ENCODE measurements at places on chromosomes 7 and 10. TPM values are rescaled to one million over a fixed set of nuclear protein-coding genes. Genes with fewer than 3 reads are reported as not detected.

DNA sequence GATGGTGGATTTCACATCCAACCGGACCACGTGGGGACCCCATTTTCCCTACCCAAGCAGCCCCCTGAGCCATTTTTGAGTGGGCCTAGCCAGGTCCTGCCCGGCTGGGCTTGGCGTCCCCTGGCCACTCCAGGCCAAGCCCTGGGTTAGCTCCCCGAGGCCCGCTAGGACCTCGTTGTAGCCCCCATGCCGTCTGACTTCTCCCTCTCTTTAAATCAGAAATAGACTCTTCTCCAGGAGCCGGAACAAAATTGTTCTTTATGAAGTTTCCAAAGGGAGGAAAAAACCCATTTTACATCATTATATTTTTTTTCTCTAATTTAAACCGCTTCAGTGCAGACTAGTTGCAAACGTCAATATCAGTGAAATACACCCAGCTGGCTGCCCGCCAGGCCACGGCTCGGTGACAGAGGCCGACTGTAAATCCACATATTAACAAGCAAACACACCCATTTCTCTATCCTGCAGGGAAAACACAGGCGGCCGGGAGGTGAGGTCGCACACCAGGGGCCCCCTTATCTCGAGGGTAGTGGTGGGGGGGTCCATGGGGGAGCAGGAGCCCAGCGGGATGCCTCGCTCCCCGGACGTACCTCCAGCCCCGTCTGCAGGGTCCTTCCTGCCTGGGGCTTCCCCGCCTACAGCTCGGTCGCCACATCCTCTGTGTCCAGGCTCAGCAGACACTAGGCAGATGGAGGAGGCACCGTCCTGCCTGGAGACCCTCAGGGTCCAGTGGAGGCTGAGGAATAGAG lies 72.7 kb downstream of the ELFN1 start:
- no peak for DNase-seq

CHST12 gene
- 13.4 TPM for total RNA-seq

SSMEM1 gene
- not detected for total RNA-seq

DNA sequence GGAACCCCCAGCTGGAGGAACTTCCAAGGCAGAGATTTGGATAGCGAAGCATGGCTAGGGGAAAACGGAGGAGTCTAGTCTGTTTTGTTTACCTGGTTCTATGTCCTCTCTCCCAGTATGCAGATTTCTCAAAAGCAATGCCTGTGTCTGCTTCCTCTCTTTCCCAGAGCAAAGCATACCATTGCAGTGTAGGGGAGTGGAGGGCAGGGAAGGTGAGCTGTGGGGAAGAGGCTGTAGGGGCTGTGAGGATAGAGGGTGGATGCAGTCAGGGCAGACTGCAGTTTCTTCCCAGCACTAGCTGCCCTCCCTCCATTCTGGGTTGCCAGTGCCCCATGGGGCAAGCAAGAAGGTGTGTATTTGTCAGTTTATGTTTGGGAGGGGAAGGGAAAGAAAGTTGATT lies 16.9 kb upstream of the TSPAN14 start:
- no peak for DNase-seq

DNA sequence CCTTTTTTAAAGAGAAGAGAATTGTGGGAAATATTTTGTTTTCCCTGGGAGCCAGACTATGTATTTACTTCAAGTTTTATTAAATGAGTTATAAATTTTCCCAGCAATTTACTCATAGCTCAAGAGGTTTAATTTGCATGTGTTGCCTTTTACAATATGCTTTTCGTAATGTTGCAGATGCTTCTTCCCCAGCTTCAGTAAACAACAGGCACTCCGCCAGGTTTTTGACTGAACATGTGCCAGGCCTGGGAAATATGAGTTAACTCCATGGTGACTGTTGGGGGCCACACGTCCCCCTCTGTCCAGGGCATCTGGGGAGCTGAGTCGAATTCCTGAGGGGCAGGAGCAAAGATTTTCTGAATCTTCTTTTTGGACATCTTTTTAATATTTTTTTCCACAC lies 545.7 kb downstream of the LRMDA start:
- no peak for DNase-seq

DNA sequence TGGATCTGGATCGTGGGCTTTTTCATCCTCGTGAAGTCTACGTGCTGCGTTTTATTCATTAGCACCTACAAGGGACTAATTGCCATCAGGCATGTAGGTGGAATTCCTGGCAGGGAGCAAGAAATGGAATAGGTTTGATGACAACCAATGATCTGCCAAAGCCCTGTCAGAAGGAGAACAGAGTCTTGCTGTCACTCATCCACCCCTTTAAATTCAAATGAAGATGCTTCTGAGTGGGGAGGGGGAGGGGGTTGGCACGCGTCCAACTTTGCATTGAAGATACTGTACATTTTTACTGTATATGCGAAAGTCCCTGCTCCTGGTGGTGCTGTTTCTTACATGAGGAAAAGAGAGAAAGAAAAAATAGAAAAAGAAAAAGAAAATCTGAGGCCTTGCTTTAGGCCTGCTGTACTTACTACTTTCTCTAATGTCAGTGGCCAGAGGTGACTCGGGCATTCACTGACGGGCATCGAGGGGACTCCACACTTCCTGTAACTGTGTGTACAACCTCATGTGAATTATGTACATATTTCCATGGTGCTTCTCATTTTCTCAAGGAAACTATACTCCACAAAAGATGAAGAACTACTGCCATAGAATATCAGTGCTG lies 569.1 kb downstream of the INHBA start:
- DNase-seq = no peak

DNA sequence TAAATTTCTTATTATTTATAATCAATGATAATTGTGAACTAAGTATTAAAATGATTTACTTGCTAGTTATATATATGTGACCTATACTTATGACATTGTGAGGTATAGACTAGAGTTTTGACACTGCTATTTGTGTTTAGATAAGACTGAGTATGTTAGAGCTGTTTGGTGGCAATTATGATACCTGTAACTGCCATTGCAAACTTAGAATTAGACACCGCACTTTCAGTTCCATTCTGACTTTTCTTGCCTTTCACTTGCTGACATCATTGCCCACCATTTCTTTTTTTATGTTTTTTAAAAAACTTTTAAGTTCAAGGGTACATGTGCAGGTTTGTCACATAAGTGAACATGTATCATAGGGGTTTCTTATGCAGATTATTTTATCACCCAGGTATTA lies 214.5 kb downstream of the MBL2 start:
- DNase-seq = no peak

DNA sequence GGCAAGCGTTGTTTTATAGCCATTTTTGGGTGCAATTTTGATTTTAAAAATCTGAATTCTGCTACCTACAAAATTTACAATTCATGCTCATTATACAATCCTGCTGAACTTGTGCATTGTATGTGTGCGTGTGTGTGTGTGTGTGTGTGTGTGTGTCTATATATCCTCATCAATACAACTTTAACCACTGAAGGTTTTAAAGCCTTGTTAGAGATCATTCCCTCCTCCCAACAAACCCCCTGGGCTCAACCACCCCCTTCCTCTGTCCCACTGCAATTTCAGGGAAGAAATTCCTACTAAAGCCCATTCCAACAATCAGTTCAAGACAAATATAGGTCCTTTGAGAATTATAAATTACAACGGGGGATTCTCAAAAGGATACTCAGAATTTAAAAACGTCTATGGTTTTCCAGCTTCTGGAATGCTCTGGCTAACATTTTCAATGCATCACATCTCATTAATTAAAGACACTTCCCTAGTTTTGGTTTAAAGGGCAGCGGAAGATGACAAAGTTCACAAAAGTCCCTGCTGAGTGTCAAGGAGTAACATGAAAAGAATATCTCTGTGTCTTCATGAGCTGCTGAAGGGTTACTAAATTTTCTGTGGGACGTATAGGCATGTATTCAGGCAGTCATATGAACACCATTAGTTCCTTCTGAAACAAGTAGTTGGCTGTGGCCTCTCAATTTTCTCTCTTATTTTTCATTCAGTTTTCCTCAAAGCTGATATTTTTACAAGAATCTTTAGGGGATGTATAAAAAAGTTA lies 889 bp upstream of the SEMA3A start:
- no peak for DNase-seq

DNA sequence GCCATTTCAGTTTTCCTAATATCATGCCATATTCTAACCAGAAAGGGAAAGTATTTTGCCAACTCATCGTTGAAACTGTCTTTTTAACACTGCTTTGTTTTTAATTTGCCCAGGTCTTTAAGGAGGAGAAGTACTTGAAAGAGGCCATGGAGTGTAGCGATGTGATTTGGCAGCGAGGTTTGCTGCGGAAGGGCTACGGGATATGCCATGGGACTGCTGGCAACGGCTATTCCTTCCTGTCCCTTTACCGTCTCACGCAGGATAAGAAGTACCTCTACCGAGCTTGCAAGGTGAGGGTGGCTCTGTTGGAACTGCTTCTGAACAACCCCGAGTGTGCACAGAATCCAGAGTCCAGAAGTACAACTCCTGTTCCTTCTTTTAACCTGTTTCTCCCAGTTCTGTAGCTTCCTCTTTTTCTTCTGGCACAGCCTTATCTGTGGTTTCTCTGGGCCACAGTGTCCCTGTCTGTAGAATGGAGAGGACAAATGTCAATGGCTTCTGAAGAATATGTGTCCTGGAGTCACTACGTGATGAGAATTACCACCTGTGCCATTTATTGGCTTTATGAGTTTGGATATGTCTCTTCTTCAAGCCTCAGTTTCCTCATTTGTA lies 60.1 kb downstream of the LANCL2 start:
- no peak for DNase-seq

SPDYE2 gene
- total RNA-seq = not detected

- DNase-seq = peak; percentile 81
Measured at GRCh38 chr10:29857843-29858701, 201.3 kb downstream of the JCAD start.

ARHGEF35 gene
- total RNA-seq = not detected

GRCh38 chr7:130151591-130152492 lies 53.4 kb downstream of the TMEM209 start:
- DNase-seq = peak; percentile 27

DNA sequence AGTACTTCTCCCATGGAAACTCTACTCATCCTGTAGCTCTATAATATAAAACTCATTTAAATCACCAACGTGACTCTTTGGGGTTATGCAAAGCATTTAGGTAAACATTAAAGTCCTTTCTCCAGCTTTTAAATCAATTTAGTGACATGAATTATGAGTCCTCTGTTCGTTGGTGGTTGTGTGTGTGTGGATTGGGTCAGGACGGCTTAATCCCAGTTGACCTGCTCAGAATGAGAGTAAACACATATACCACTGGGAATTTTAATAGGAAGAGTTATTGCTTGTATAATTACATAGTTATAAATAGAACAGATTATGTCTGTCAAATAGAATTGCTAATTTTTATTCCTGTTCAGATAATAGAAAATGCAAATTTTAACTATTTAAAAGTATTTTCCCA lies 30.7 kb upstream of the ADCY1 start:
- DNase-seq = no peak

DNA sequence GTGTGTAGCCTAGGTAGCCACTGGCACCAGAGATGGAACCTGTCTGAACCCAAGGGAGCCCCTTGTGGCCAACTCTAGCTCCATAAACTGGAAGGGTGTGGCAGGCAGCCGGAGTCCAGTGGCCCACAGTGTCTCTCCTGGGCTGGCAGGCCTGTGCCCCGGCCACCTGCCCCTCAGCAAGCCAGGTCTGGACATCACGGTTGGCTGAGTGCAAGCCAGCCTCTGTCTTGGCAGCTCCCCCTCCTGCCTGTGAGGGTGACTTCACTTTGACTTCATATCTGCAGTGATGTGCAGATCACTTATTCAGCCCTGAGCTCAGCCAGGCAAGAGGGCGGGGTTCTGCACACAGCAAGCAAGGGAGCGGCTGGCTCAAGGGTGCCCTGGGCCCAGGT lies 1.3 kb upstream of the RET start:
- DNase-seq = no peak

DNA sequence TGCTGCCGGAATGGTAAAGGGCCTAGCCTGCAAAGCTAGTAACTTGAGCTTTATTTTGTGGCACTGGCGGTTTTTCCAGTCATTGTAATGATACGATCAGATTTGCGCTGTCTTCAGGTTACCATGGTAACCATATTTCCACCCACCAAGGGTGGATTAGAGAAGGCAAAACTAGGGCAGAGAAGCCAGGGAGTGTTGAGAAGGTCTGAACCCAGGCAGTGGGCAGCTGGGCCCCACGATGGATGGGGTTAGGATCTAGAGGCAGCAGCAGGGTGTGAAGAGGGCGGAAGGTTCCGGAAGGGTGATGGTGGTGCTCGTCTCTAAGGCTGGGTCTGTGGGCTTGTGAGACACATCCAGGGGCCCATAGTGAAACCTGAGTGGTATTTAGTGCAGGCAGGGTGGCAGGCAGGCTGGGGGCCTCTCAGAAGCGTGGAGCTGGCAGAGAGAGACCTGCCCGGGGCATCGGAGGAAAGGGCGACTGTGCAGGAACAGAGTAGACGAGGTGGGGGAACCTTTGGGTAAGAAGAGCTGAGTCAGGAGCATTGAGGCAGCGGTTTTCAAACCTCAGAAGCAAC lies 87.9 kb upstream of the GTF2I start:
- no peak for DNase-seq

BLNK gene
- not detected for total RNA-seq

HOXA5 gene
- total RNA-seq = 1.9 TPM

GRCh38 chr10:121357401-121357800 lies 240.8 kb downstream of the FGFR2 start:
- DNase-seq = no peak

GRCh38 chr7:19295376-19295775 lies 150.2 kb upstream of the FERD3L start:
- no peak for DNase-seq

- DNase-seq = no peak
Measured at GRCh38 chr10:5818048-5818331, 4.8 kb upstream of the GDI2 start.

FRMD4A gene
- 60.8 TPM for total RNA-seq

- DNase-seq = peak; percentile 5
Measured at GRCh38 chr10:117968354-117969182, 78.2 kb downstream of the RAB11FIP2 start.
